MM.1S (cell line): ENCODE measurements at places on chromosomes 2 and 18.

DNA sequence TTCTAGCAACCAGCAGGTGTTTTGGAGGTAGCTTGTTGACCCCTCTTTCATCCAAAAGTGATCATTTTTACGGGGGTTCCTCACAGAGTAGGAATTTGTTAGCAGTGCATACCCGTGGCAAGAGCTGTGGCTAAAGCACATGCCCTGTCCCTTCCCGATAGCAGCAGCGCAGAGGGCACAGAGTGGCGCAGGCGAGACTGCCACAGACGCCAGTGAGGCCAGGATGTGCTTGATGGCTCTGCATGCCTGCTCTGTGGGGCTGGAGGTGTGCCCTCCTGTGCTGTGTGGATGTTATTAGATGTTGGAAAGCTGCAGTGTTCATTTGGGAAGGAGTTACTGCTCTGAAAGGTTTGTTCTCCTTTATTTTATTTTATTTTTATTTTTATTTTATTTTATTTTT is 153.6 kb downstream of the FAM210A start:
- DNase-seq: no peak

- no peak for DNase-seq
Observed at GRCh38 chr2:174218773-174219172, 29.6 kb downstream of the OLA1 start.

GRCh38 chr2:69429491-69430183 is 7.6 kb downstream of the NFU1 start:
- DNase-seq: no peak

DNA sequence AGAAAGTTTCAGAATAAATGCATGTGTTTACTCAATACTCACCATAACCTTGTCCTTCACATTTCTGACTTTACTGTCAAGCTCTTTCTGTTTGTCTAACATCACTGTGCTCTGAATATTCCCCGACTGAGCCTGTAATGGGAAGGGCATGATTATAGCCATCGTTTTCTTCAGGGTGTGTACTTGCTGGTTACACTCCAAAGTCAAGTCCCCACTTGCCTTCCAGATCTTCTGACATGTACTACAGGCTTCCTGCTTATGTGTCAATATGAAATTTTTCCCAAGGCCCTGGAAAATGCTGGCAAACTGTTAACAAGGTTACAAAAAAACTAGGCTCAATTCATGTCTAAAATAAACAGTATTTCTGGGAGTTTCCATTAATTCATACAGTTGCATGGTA is 12.9 kb downstream of the STAT1 start:
- DNase-seq: no peak

DNA sequence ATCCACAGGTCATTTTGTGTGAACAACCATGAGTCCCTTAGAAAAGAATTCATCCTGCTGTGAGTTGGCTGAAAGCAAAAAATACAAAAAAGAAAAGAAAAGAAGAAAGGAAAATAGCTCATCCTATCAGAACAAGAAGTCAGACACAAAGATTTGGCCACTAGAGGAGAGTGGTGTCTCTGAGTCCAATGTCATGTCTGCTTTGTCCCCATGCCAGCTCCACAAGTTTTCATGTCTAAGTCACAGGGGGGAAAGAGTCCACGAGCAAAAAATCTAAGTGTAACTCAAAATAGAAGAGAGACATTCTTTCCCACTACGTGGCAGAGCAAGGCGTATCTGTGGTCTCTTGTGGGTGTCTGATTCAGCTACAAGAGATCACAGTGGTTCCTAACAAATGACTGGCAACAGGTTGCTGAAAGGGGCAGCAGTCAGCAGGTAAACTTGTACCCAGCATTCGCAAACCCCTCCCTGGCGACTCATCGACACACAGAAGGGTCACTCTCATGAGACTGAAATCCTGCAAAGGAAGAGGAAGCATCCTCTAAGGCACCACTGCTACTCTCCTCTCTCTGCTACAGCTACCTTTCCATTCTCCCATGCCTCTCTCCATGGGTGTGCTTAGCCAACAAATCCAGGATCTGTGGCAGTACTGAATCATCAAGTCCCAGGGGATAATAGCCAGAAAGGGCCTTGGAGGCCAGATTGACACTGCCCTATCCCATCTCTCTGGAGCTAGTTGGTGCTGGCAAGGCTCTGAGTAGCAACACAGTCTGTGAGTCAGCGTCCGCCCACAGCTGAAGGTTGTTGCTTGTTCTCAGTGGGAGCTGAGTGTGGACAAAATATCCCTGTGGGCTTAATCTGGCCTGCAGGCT is 123.0 kb upstream of the SLC39A10 start:
- DNase-seq: no peak

DNA sequence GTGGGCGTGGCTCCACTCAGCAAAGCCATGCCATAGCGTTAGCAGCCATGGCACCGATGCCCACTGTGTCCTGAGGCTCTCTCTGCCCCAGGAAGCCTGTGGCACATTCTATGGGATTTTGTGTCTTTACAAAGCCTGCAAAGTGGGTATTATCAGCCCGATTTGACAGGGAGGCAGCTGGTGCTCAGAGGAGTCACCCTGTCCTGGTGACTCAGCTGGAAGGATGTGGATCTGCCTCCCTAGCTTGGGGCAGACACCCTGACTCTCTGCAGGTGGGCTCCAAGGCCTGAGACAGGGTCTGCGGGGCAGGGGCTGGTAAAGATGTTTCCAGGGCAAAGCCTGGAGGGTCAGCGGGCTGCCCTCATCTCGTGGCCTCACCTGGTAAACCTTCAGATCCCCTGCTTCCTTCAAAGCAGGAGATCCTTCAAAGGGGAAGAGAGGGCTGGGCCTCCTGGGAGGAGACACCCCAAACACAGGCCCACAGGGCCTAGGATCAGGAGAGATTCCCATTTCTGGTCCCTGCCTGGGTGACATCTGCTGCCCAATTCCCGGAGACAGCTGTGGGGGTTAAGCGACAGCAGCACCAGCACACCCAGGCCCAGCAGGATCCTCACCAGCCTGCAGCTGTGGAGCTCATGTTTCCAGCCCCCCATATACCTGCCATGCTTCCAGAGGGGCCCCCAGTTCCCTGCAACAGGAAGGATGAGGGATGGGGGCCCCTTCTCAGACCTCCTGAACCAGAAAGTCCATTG is 3.0 kb upstream of the ASB1 start:
- DNase-seq: no peak

DNA sequence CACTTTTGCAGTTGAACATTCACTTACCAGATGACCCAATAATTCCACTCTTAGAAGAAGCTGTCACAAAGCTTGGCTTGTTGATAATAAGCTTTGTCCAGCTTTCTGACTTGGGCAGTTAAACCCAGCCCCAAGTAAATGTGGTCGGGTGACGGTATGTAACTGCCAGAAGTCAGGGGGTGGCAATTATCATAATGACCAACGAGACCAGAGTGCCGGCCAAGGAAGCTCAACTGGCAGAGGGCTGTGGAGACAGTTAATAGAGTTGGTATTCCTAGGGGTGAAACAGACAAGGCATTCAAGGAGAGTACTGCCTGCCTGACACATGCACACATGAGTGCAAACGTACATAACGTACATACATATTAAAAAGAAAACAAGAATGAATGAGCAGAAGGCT is 116.7 kb downstream of the EIPR1 start:
- no peak for DNase-seq

GRCh38 chr2:186486651-186487647 is 889 bp downstream of the ZC3H15 start:
- DNase-seq: peak; percentile 46

- DNase-seq: no peak
Observed at GRCh38 chr2:131092458-131093005, 728 bp downstream of the FAM168B start.

GRCh38 chr2:151826737-151827157 is 1.5 kb downstream of the ARL5A start:
- peak; percentile 33 for DNase-seq

DNA sequence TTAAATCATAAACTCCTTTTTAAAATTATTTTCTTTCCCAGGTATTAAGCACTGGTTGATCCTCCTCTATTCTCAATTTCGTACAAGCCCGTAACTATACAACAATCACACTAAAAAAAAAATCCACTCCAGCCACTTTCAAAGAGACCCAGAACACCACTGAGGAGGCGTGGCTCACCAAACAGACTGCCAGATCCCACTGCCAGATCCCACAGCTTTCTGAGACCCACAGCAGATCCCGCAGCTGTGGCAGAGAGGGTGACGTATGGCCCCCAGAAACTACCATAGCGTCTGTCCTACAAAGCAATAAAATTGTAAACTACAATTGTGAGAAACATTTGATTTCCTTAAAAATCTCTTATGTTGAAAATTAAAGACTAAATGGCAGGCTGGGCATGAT is 230.7 kb upstream of the PXDN start:
- DNase-seq: no peak
